ENCODE measurements at places on chromosomes 2 and 18.

- DNase-seq = no peak
These were observed 76.1 kb upstream of the MAPRE2 start for GRCh38 chr18:34965108-34965507.

DNA sequence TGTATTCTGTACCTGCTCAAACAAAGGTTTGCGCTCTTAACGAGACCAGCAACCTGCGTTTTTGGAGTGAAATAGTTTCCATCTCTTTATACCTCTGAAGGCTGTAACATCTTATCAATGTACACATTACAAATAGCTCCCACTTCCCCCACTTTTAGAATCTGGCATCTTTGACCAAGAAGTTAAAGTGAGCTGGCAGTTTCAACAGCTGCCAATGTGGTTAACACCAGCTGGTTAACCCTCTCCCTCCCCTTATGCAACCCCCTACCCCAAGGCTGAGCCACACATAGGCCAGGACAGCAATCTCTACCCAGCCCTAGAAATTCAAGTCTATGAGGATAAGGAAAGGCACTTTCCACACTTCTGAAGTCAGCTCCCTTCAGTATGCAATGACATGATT is 2.2 kb upstream of the SERTAD2 start:
- no peak for DNase-seq

- no peak for DNase-seq
These were observed 178.9 kb downstream of the AGAP1 start for GRCh38 chr2:235672720-235673119.

DNA sequence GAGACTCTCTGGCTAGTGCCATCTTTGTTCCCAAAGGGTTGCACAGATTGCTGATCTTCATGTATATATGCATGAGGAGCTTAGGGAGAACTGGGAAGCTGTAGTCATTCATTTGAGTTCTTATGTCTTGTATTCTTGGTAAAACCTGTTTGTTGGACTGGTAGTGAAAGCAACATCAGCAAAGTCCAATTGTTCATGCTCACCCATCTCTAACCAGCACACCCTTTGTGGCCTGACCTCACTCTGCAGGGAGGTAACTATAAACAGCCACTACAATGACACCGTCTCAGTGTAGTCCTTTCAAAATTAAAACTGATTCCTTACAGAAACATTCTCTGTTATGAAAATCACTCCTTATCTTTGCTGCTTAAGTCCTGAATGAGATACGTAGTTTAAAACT is 13.9 kb upstream of the LMAN1 start:
- DNase-seq = no peak

GRCh38 chr2:43285987-43286386 is 59.6 kb upstream of the ZFP36L2 start:
- no peak for DNase-seq

DNA sequence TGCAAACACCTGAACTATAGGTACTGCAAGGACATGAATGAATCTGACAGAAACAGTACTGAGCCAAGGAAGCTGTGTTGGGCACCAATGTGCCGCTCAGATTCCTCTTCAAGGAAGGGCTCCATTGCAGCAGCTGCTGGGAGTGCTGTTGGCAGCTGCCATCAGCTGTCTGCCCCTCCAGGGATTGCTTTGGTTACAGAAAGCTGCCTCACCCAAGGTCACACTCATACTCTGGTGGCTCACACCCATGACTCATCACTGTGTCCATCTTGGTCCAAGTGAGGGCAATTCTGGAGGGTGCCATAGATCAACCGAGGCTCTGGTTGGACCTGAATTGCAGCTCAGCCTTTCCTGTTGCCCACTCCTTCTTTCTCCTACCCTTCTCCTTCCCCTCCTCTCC is 24.4 kb upstream of the TRPM8 start:
- DNase-seq = peak; percentile 28

GRCh38 chr2:39874236-39874635 is 95.2 kb upstream of the THUMPD2 start:
- no peak for DNase-seq

DNA sequence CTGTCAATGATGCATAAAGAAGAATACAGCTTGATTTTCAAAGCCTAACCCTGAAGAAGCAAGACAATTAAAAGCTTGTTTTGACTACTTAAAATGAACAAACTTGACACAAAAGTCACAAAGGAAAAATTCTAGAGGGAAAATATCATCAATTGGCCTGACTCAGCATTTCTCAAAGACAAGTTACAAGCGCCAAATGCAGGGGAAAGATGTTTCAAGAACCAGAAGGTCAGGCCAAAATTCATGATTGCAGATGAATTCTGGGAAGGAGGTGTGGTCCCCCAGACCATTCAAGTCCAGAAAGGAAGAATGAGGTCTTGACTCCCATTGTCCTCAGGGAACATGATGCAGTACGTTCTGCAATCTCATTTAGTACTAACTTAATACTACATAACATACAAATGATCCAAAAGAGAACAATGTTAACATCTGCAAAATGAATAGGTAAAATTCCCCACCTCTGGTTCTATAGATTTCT is 64.5 kb downstream of the FAM210A start:
- DNase-seq = no peak

DNA sequence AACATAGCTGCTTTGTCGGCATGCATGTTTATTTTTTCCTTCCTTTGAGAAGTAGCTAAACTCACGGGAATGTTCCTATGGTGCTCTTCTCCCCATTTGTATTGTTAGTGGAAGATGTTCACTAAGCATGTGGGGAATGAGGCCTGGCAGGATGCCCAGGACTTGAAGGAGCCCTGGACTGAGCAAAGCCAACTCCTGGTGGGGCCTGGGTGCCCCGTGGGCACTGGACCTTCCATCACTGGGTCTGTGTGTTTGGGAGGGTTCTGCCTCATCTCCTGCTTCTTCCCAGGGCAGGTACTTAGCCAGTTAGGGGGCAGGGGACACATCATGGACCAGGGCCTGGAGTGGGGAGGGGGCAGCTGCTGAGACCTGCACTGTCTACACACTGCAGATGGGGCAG is 49.3 kb downstream of the ACAA2 start:
- no peak for DNase-seq

DNA sequence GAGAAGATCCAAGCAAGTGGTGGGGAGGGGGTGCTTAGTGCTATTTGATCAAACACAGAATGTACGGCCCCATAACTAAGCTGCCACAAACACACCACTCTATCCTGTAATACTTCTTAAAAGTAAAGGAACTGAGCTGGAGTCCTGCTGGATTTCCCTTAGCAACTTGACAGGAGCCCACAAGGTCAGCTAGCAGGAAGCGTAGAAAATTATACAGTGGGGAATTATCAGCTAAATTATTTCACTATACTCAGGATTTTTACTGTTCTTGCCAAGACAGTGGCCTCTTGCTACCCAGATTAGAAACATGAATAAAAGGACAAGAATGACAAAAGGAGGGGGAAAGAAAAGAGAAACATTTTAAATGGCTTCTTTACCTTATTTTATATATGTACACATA is 217.1 kb downstream of the ZNF521 start:
- DNase-seq = no peak

DNA sequence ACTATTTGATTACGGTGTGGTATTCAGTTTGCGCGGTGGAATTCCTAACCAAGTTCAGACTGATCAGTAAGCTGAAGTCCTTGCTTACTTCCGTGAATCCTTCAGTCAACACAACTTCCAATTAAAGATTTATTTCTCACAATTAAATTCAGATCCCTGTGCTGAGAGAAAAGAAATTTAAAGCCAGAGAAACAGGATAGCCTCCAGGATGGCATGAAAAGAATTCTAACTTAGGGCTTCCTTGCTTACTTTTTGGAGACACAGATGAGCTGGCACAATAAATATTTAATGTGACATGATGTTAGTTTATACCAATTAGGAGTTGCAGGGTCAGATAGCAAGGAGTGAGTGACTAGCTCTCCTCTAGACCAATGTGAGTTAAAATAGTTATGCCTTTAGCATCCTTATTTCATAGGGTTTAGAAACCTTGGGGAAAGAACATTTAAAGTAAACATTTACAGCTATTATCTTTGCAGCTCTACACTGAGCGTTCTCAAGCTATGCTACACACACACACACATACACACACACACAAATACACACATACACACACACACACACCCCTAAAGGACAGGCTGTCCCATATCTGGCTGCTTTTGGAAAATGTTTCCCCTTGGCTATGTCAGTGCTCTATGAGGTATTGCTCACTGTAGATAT is 151.0 kb downstream of the TRIB2 start:
- no peak for DNase-seq

GRCh38 chr2:37854676-37855282 is 70.3 kb upstream of the RMDN2 start:
- no peak for DNase-seq

DNA sequence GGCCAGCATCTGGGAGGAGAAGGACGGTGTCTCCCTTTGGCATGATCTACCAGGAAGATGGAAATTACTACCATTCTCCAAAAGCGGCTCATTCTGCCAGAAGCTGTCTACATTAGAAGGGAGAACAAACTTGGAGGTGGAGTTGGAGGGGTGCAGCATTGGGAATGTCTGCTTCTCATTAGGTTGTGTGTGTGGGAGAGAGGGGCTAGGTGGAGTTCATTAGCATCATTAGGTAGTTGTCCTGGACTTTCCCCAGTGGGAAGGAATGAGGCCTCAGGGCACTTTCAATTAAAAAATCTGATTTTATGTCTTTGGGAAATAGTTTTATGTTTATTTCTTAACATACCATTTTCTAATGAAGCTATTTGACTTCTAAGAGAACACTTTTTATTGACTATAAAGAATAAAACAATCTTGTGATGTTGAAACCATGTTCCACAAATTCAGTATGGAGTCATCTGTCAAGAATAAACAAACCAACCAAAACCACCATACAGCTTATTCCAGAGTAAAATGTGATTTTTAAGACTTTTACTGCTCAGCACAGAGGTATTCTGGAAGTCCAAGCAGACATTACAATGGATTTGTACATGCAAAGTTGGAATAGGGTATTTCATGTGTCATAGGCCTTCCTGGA is 60.6 kb downstream of the VAPA start:
- DNase-seq = no peak

All from retina (tissue), 1 donor.